Urinary bladder (tissue), 4 donors: ENCODE measurements at places on chromosomes 16 and 17. TPM values are rescaled to one million over a fixed set of nuclear protein-coding genes. Genes with fewer than 3 reads are reported as not detected.

The ESRP2 gene
- polyA plus RNA-seq: 7.1 TPM

The TERB1 gene
- polyA plus RNA-seq: not detected

The SLC52A1 gene
- 0.35 TPM for polyA plus RNA-seq

The KRTAP4-9 gene
- not detected for polyA plus RNA-seq

The TBC1D16 gene
- 21.5 TPM for polyA plus RNA-seq

The SEZ6L2 gene
- polyA plus RNA-seq: 1.5 TPM

The VTN gene
- 7.4 TPM for polyA plus RNA-seq

The SYCE1L gene
- 4.3 TPM for polyA plus RNA-seq

The ATP6V0A1 gene
- polyA plus RNA-seq: 36.5 TPM

The MSRB1 gene
- polyA plus RNA-seq: 107 TPM

The VAMP2 gene
- 81.4 TPM for polyA plus RNA-seq

DNA sequence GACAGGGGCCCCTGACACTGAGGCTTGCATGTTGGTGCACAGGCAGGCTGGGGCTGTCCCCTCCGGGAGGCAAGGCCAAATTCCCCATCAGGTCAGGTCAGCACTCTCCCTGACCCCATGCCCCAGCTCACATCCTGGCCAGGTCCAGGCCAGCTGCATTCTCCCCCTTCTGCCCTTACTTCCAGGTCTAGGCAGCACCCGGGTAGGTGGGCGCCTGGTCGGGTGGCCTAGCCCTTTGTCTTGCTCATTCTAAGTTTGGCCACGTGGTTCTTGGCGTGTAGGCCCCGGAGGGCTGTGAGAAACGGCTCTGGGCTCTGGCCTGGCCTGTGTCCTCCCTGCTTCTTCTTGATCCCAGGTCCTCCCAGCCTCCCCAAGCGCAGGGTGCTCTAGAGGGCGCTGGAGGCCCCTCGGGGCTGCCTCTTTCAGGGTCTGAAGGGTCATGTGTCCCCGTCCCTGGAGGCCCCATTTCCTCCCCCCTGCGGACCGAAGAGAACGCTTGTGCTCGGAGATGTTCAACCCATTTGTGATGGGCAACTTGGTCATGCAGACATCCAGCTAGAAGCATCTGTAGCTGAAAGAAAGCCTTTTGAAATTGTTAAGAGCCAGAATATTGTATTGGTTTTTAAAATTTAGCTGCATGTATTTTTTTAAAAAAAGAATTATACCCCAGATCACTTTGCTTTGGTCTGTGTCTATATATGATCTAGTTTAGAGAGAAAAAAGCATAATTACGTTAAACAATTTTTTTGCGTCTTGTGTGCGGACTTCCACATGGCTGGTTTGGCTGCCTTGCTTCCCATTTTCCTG lies 6.7 kb downstream of the BAHCC1 start:
- no peak for DNase-seq

- no peak for DNase-seq
These were observed 146.5 kb downstream of the MAP2K6 start for GRCh38 chr17:69560987-69561441.

- no peak for DNase-seq
These were observed 143.1 kb upstream of the KCNJ18 start for GRCh38 chr17:21549107-21549687.

DNA sequence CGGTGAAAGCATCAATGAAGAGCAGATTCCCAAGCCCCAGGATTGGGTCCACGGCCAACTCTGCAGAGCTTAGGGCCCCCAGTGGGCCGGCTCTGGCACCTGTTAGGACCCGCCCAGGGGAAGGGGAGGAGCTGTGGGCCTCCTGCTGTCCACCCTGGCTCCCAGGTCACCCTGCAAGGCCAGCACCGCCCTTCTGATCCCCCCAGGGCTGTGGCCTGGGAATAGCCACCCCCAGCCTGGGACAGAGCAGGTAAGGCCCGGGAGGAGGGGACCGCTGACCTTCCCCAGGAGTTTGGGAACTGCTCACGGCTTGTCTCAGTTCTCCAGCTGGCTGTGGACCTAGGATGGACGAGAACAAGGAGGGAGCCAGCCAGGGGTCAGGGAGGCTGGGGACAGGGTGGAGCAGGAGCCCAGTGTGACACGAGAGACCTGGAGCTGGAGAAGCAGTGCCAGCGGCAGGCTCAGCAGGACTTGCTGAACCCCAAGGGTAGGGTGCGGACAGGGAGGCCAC lies 39.3 kb upstream of the SLC38A10 start:
- DNase-seq: no peak

- no peak for DNase-seq
These were observed 6.7 kb upstream of the KRT31 start for GRCh38 chr17:41404024-41404671.

- no peak for DNase-seq
These were observed 24.1 kb upstream of the POLR3E start for GRCh38 chr16:22272870-22273650.

- DNase-seq: no peak
These were observed 10.8 kb upstream of the ZNF629 start for GRCh38 chr16:30797670-30798309.

DNA sequence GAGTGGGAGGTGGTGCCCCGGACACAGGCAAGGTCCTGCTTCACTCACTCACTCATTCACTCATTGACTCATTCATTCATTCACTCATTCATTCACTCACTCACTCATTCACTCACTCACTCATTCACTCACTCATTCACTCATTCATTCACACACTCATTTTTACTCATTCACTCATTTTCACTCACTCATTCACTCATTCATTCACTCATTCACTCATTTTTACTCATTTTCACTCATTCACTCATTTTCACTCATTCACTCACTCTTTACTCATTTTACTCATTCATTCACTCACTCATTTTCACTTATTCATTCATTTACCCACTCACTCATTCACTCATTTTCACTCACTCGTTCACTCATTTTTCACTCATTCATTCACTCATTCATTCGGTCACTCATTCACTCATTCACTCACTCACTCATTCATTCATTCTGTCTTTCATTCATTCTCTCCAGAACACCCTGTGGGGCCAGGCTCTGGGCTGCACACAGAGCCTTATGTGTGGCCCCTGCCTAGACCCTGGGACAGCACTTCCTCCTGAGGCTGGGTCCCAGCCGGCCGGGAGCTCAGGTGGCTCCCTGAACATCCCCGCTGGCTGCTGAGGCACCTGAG lies 9.2 kb downstream of the RPUSD1 start:
- no peak for DNase-seq

GRCh38 chr17:76527430-76528111 lies 9.9 kb downstream of the CYGB start:
- DNase-seq: no peak

DNA sequence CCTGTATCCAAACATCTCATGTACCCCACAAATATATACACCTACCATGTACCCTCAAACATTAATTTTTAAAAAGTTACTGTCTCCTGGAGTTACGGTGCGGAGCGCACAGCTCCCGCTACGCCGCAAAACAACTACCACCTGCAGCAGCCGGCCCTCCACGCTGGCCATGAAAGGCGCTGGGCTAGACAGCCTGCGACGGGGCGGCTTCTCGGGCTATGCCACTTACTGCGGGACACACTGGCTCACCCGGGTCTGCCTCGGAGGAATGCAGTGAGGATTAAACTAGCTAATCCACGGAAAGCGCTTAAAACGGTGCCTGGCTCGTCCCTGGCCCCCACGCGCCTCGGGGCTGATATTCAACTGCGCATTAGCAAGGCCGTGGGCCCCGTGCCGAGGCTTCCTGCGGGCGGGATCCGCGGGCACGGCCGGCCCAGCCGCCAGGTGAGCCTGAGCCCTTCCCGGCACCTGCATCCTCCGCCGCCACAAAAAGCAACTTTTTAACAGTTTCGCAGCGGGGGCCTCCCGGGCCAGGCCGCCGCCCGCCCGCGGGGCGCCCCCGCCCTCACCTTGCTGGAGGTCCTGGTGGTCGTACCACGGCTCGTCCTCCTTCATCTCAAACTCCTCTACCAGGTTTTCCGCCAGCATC lies 633 bp downstream of the CDR2 start:
- DNase-seq: no peak

GRCh38 chr17:20925954-20926353 lies 116.9 kb downstream of the USP22 start:
- DNase-seq: no peak

DNA sequence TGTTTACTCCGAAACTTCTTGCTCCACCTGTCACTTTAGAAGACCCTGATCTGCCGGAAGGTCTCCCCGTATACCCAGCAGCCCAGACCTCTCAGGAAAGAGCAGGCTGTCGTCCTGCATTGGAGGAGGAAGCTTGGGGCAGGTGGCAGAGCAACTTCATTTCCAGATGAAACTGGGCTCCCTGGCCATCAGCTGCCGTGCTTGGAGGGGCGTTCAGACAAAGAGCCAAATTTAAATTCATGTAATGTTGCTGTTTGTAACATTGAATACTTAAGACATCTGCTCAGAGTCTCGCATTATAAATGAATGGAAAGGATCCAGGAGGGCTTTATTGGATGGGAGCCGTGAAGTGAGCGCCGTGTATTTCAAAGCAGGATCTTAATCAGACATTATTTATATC lies 628.5 kb downstream of the MAF start:
- no peak for DNase-seq

- DNase-seq: no peak
These were observed 9.1 kb downstream of the TFAP4 start for GRCh38 chr16:4263504-4264436.

GRCh38 chr17:9225305-9226101 lies 204.2 kb downstream of the NTN1 start:
- no peak for DNase-seq

DNA sequence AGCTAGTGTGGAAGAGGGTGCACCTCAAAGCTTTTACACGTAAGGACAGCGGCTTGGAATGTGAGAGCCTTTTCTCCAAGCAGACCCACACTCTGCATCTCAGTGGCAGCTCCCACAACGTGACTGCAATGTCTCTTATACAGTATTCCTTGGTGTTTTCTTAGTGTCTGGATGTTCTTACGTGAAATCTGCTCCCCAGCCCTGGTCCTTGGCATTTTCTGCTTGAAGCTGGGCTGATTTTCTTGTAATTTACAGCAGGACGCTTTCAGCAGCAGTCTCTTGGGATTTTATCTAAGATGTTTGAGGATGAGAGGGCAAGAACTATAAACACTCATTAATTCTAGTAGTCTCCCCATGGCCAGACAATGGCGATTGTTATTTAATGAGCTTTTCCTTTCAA lies 12.1 kb upstream of the POLR3E start:
- no peak for DNase-seq

- DNase-seq: no peak
These were observed 185.9 kb downstream of the KCNJ2 start for GRCh38 chr17:70355185-70355584.

- DNase-seq: no peak
These were observed 4.0 kb downstream of the BAIAP3 start for GRCh38 chr16:1337486-1337885.

- no peak for DNase-seq
These were observed 33.6 kb downstream of the HAPSTR1 start for GRCh38 chr16:9124908-9125584.

DNA sequence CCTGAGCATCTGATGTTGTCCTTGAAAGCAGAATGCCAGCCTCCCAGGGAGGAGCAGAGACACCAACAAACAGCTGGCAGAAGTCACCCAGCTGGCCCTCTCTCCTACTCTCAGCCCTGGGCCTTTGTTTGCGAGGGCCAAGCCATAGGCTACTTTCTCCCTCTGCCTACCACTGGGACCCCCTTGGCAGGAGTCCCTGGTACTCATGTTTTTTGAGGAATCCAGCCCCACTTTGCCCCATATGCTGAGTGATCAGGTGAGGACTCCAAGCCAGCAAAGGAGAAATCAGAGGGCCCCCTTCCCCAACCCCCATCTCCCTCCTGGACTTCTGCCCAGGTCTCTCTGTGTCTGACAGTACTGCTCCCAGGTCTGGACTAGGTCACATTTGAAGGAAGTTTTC lies 121.9 kb downstream of the USP31 start:
- DNase-seq: no peak
